ENCODE measurements at places on chromosomes 1 and 21.

- no peak for DNase-seq
These were observed 16.1 kb upstream of the KCNA3 start for GRCh38 chr1:110690709-110691365.

- DNase-seq, result no peak
These were observed 23.1 kb upstream of the PALMD start for GRCh38 chr1:99622702-99623347.

- no peak for DNase-seq
These were observed 25.1 kb downstream of the RRP1B start for GRCh38 chr21:43684424-43684823.

GRCh38 chr1:98515744-98516143 lies 145.8 kb upstream of the SNX7 start:
- DNase-seq, result no peak

- no peak for DNase-seq
These were observed 30.0 kb downstream of the PODN start for GRCh38 chr1:53091841-53092645.

DNA sequence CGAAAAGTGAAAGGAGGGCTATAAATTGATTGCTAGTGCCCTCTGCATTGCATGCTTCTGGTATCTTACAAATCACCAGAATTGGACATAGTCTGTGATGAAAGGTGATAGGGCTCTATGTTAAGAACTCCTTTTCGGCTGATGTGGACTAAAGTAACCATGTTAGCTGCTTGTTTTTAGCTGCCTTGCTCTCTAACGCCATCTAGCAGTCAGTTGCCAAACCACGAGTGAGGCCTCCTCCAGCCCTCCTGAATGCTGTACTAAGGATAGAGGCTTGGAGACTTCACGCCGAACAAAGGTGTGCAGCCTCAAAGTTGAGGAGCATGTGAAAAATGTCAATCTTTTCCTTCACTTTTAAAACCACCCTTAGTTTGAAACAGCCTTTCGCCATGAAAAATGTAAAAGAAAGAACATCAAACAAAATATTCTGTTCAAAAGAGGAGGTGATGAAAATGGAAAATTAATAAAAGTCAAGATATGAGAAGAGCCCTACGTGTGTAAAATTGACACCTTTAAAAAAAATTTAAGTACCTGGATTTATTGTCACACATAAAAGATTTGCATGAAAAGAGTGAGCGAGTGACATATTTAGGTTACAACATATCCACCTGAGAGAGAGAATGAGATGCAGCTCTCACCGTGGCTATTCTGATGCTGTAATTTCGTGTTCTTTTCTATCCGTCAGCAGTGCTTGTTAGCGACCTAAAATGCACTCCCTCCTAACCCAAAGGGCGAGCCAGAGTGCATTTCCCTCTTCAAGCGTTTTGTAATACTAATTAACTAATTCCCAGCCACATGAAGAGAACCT lies 8.1 kb downstream of the LRRC53 start:
- no peak for DNase-seq

DNA sequence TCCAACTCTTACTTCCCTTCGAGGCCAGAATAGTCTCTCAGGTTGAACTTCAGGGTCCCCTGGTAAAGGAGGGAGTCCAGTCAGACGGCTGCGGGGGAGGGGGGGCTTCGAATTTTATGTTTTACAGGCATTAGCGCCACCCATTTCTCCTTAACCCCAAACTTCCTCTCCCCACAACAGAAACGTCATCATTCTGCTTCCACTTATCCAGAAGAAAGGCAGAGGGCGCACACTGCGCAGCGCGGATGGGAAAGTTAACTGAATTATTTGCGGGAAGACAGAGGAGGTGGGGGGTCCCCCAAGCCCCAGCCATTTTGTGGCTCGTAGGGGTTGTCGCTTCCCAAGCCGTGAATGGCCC lies 529 bp upstream of the PRMT2 start:
- DNase-seq, result no peak

DNA sequence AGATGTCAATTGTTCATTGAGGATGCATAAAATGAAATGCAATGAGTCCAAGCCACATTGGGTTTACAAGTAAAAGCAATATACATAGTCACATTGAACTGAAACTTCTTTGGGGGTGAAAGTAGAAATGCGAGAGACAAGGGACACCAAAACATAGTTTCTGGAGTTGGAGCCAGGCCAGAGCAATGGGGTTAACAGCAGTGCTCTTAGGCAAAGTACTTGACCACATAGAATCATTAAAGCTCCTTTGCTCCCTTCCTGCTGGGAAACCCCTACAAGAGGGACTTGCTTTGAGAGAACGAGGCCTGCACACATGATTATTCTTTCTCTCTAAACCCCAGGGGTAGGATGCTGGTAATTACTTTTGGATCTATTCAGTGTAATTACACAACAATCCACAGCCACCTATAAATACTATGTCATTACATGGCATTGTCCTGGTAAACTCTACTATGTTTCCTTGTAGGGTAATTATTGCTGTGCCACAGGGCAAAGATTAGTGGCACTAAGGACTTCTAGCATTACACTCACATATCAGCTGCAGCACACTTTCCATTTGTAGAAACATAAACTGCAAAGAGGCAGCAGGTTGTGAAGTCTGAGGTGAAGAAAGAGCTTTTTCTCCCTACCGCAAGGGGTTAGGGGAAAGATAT lies 421.6 kb upstream of the PBX1 start:
- no peak for DNase-seq

DNA sequence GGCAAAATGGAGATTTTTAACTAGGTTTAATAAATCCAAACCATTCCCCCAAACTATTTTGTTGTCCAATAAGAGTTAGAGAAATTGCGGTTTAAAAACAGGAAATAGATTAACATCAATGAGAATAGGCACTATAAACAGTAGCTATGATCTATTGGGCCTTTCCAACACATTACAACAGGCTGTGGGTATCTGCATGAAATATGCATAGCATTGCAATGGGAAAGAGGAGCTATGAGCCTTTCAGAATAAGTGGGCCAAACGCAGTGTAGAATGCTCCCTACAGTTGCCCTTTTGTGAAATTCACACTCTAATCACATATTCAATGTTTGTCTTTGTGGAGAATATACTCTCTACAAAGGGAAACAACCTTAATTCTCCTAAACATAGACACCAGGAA lies 305.5 kb upstream of the PRMT6 start:
- no peak for DNase-seq

DNA sequence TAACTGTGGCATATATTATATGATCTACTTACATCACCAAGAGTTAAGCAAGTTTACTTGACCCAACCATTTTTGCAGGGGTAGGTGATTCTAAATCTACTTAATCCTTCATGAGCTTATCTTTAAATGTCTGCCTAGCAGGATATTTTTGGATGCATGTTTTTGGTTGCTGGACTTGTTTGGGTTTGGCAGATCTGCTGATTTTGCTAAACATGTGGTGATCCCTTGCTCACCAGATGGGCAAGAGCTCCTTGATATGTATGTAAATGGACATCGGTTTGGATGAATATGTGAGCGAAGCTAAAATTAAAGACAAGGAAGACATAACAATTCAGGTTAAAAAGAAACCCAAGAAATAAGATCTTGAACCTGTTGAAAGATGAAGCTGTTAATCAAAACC lies 36.7 kb downstream of the FMN2 start:
- no peak for DNase-seq

GRCh38 chr1:220800262-220800661 lies 13.5 kb downstream of the MTARC1 start:
- DNase-seq, result no peak

DNA sequence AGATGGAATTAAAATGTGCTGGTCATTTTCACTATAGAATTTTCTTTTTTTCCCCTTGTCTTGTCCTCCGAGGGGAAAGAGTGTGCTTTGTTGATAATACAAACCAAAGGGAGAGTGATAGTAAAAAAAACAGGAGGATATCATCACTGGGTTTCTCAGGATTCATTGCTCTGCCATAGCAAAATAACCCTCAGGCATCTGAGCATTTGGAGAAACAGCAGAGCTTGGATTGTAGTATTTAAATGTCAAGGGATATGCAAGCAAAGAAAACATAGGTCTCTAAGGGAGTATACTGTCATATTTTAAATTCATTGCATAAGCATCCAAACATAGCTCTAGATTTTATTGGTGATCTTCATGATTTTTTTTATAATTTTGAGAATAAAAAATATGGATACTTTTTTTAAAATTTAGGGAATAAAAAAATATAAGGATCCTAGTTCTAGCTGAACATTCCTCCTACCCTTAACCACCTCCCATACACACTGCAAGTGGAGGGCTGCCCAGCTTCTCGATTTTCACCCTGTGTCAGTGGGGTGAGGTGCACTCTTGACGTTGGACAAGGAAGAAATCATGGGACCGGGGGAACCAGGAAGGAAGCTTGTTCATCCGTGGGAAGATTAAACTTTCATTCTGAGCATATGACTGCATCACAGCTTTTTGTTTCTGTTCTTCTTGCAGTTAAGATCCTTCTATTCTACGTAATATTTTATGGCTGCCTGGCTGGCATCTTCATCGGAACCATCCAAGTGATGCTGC lies 4.4 kb downstream of the ATP1B1 start:
- DNase-seq, result no peak

GRCh38 chr21:33950431-33951079 lies 35.0 kb upstream of the ATP5PO start:
- peak; percentile 79 for DNase-seq

DNA sequence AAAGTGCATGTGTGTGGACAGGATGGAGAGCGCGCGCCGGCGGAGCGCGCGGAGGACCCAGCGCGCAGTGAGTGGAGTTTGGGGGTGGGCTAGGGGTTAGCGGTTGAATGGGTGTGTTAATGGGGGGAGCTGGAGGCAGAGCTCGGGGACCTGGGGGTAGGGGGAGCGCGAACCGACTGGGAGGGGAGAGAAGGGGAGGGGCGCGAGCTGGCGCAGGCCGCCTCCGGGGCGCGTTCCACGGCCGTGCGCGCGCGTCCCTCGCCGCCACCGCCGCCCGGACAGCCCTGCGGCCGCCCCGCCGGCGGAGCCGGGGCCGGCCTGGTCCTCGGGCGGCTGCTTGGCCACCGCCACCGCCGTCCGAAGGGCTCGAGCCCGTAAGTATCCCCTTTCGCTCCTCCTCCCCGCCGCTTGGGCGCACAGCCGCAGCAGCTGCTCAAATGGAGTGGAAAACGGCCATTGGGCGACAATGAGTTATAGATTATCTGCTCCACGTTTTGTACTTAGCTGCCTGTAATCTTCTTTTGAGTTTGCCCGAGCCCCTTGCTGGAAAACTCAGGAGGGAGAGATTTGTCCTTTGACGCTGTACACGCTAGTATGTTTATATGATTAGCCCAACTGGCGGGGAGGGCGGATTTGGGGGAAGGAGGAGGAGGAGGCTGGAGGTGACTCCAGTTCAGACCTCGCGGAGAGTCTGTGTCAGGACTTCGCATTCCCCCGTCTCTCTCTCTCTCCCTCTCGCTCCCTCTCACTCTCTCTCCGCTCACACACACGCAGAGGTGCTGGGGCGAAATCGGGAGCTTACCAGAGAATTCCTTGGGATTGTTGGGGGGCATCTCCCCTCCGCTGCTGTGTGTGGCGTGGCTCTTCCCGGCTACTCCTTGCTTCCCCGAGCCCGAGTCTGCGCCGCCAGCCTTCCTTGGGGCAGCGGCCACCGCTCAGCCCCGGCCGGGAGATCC lies at the start of gene ADGRL2:
Gene ADGRL2 (plus strand): TSS at position 240 of the 956 bp plus-strand sequence. CDS start 36,051 bp downstream, outside the sequence.
- DNase-seq, result no peak

GRCh38 chr1:39898191-39898590 lies 3.5 kb downstream of the MYCL start:
- DNase-seq, result no peak

DNA sequence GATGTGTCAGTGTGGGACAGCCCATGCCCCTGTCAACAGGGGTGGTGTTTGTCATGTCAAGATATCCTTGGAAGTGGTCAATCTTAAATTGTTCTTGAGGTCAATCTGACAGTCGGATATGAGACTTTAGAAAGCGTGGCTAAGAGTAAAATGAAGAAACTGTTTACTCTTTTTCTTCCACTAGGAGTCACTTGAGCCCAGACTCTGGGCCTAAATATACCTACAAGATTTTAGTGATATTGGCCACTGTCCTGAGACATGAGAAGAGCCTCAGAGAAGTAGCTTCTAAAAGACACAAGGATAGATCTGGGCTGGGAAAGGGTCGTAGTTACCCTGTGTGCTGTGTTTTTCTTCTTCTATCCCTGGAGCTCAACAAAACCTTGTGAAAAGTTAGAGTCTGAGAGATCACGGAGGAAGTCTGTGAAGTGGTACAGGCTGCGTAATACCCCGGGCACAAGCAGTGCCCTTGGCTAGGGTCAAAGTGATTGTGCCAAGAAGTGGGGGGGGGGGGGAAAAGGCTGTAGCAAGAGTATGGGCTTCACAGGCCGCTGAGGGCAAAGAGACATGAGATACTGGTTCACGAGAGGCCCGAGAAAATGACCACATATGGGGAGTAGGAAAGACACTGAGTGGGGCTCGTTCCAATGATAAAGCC lies 355.2 kb upstream of the GREM2 start:
- DNase-seq, result no peak

- DNase-seq, result peak; percentile 47
These were observed 45.1 kb downstream of the PDPN start for GRCh38 chr1:13628711-13629110.

DNA sequence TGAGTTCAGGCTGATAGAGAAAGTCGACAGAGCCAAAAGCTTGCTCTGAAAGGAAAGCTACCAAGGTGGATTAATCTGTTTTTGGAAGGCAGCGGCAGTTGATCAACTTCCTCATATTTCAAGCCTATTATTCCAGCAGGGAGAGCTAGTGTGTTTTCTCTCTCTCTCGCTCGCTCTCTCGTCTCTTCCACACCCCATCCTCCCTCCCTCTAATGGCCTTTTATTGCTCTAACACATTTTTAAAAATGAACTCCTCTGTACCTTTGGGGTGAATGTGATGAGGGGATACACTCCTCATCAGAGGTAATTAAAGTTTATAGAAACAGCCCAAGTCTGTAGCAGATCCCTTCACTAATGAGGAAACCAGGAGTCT lies 126.4 kb downstream of the CLIC6 start:
- DNase-seq, result no peak

GRCh38 chr1:80656014-80656636 lies 1144.6 kb upstream of the ADGRL2 start:
- no peak for DNase-seq

- no peak for DNase-seq
These were observed 101.6 kb downstream of the DMRTB1 start for GRCh38 chr1:53560581-53561502.

GRCh38 chr1:172041742-172042141 lies 200.4 kb downstream of the DNM3 start:
- DNase-seq, result no peak

GRCh38 chr1:179337288-179337687 lies 28.5 kb upstream of the AXDND1 start:
- DNase-seq, result no peak

Data from vagina (tissue), 2 donors.